ENCODE measurements at places on chromosomes 2 and 18. TPM values are rescaled to one million over a fixed set of nuclear protein-coding genes. Genes with fewer than 3 reads are reported as not detected.

GRCh38 chr2:128686881-128687555, 368.4 kb upstream of the HS6ST1 start:
- peaks cover 1% of the 10 kb centered on the region for H3K27me3 ChIP-seq
- no peak overlapping the region for H3K4me3 ChIP-seq
- H3K27ac ChIP-seq = no peak overlapping the region
- no peaks in the 10 kb centered on the region for H3K36me3 ChIP-seq

DNA sequence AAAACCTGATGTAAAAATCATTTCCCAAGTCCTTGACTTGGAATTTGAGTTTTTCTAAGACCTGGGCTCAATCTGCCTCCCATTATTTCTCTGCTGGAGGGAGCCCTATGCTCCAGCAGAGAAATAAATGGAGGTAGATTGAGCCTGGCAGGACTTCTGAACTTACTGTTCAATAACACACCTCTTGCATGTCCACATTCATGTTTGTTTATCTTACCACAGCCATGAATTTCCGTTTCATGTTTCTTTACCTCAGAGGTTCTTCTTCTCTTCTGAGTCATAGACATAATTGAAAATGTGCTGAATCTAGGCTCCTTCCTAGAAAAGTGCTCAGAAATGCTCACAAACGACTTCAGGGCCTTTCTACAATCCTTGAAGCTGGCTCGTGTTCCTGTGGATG, 170.8 kb downstream of the PMAIP1 start:
- no peak overlapping the region for H3K4me3 ChIP-seq
- no peak overlapping the region for H3K27ac ChIP-seq
- no peaks in the 10 kb centered on the region for H3K36me3 ChIP-seq
- no peak for DNase-seq
- H3K4me1 ChIP-seq = no peaks in the 10 kb centered on the region

The SLC40A1 gene
- total RNA-seq = 4.8 TPM

GRCh38 chr2:174748948-174749347, 15.3 kb downstream of the CHRNA1 start:
- no peaks in the 10 kb centered on the region for H3K36me3 ChIP-seq

DNA sequence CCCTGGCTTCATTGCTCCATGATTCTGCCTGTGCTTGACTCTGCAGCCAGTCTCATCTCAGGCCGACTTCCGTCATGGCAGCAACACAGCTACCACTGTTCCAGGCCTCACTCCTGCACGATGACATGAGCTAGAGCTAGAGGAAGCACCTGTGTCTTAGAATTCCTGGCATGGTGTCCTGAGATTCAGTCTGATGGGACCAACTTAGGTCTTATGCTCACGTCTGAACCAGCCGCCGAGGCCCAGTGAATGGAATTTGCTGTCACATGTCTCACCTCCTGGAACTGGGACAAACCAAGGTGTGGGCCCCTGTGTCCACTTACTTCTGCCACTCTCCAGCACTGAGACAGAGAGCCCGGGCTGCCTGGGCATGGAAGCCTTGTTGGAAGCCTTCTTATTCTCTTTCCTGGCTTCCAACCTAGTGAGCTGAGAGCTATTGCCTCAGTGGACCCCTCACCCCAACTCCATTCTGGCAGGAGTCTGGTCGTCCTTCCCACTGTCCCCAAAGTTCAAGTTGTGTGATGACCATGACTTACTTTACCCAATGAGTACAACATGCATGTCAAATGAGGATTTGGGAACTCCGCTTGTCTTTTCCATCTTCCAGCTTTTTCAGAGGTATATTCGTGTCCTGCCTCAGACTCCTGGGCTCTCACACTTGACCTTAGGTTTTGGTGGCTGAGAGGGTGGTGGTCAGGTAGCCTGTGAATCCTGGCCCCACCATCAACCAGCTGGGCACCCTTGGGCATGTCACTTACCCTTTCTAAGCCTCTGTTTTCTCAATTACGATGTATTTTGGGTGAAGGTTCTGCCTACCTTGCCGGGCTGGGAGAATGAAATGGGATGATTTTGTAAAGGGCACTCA, 39.1 kb upstream of the HS6ST1 start:
- H3K4me1 ChIP-seq = no peaks in the 10 kb centered on the region
- no peaks in the 10 kb centered on the region for H3K36me3 ChIP-seq
- DNase-seq = no peak
- no peak overlapping the region for H3K27ac ChIP-seq

- H3K4me3 ChIP-seq = no peak overlapping the region
- H3K27ac ChIP-seq = no peak overlapping the region
- no peaks in the 10 kb centered on the region for H3K36me3 ChIP-seq
- no peak for DNase-seq
- peaks cover 2% of the 10 kb centered on the region for H3K27me3 ChIP-seq
These were observed 67.8 kb downstream of the TDRD15 start for GRCh38 chr2:21191535-21191934.

- no peak overlapping the region for H3K4me3 ChIP-seq
- H3K27me3 ChIP-seq = peaks cover 47% of the 10 kb centered on the region
- peaks cover 4% of the 10 kb centered on the region for H3K4me1 ChIP-seq
- H3K36me3 ChIP-seq = no peaks in the 10 kb centered on the region
- H3K27ac ChIP-seq = no peak overlapping the region
- DNase-seq = no peak
These were observed 504 bp downstream of the ASAP2 start for GRCh38 chr2:9206991-9207640.

The NETO1 gene
- not detected for total RNA-seq

GRCh38 chr2:241858206-241859016, at the start of gene PDCD1:
Gene PDCD1 (minus strand): TSS chr2:241858894. CDS start chr2:241858838, 56 bp downstream.
- H3K27me3 ChIP-seq = no peaks in the 10 kb centered on the region
- peaks cover 19% of the 10 kb centered on the region for H3K36me3 ChIP-seq
- H3K27ac ChIP-seq = peak within 1 kb of the TSS; percentile 95
- peaks cover 47% of the 10 kb centered on the region for H3K4me1 ChIP-seq
- peak within 1 kb of the TSS; percentile 90 for H3K4me3 ChIP-seq

The IMPA2 gene
- 21.6 TPM for total RNA-seq

- no peak overlapping the region for H3K27ac ChIP-seq
- H3K4me3 ChIP-seq = no peak overlapping the region
- no peaks in the 10 kb centered on the region for H3K27me3 ChIP-seq
- no peaks in the 10 kb centered on the region for H3K4me1 ChIP-seq
These were observed 47.3 kb upstream of the C1D start for GRCh38 chr2:68110102-68110501.

- no peaks in the 10 kb centered on the region for H3K4me1 ChIP-seq
- no peak overlapping the region for H3K4me3 ChIP-seq
- H3K36me3 ChIP-seq = no peaks in the 10 kb centered on the region
- DNase-seq = no peak
These were observed 454.5 kb downstream of the BCL11A start for GRCh38 chr2:60098996-60099395.

The CNTNAP5 gene
- not detected for total RNA-seq

- H3K4me1 ChIP-seq = no peaks in the 10 kb centered on the region
- H3K36me3 ChIP-seq = peaks cover 25% of the 10 kb centered on the region
- H3K27ac ChIP-seq = no peak overlapping the region
These were observed 273.3 kb downstream of the HDAC4 start for GRCh38 chr2:239127513-239127912.

DNA sequence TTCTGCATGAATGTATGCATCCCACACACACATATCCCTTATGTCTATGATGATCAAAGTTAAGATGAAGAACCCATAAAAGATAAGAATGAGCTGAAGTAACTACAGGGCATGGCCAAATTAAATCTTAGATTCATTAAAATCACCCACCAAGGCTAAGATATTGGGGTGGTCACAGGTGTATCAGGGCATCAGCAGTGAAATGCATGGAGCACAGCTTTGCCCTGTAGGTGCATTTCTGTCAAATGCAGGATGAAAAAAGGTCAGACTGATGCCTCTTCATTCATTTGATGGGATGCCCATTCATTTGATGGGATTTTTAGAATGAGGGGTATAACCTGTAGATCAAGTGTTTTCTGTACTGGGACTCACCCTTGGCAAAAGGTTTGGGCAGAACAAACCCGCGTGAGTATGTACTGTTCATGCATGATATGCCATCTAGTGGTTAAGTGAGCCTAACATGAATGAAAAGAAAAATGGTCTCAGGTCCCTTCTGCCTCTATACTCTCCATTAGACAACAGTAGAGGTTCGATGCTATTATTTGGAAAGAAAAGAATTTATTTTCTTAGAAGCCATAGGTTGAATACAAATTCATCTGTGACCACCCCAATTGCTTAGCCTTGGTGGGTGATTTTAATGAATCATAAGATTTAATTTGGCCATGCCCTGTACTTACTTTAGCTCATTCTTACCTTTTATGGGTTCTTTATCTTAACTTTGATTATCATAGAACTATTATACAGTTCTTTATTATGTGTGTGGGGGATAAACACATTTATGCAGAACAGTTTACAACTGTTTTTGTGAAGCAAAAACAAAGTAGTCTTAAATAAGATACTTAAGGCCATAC, 43.2 kb upstream of the NOSTRIN start:
- peaks cover 4% of the 10 kb centered on the region for H3K36me3 ChIP-seq
- H3K27ac ChIP-seq = no peak overlapping the region
- no peaks in the 10 kb centered on the region for H3K27me3 ChIP-seq
- no peak overlapping the region for H3K4me3 ChIP-seq
- DNase-seq = peak; percentile 21

DNA sequence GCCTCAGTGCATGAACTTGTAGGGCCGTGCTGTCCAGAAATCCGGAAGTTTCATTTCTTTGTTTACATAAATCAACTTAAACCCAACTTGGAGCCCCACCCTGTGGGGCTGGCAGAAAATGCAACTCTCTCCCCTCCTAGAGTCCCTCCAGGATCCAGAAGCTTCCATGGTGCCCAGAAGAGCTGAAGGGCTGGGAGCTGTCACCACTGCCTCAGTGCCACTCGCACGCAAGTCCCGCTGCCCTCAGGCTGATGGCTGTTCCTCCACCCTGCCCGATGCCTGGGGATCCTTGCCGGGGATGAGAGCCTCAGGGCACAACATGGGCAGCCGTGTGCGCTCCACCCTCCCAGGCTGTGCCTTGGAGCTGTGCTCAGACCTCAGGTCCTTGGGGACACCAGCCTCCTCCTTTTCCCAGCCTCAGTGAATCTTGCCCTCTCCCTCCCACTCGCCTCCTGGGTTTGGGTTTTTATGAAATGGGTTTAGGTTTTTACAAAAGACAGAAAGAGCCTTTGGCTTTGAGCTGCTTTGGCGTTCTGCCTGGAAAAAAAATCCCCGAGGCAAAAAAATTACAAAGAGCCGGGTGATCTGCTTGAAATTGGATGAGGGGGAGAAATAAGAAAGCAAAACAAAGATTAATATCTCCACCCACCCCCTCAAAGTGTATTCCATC, 155.2 kb downstream of the TWIST2 start:
- DNase-seq = no peak
- H3K4me1 ChIP-seq = no peaks in the 10 kb centered on the region
- no peaks in the 10 kb centered on the region for H3K36me3 ChIP-seq
- no peak overlapping the region for H3K4me3 ChIP-seq
- peaks cover 21% of the 10 kb centered on the region for H3K27me3 ChIP-seq

The RAB27B gene
- 0.31 TPM for total RNA-seq

GRCh38 chr2:60839126-60839813, 42.1 kb upstream of the REL start:
- no peak overlapping the region for H3K4me3 ChIP-seq
- peaks cover 23% of the 10 kb centered on the region for H3K4me1 ChIP-seq
- H3K36me3 ChIP-seq = no peaks in the 10 kb centered on the region

DNA sequence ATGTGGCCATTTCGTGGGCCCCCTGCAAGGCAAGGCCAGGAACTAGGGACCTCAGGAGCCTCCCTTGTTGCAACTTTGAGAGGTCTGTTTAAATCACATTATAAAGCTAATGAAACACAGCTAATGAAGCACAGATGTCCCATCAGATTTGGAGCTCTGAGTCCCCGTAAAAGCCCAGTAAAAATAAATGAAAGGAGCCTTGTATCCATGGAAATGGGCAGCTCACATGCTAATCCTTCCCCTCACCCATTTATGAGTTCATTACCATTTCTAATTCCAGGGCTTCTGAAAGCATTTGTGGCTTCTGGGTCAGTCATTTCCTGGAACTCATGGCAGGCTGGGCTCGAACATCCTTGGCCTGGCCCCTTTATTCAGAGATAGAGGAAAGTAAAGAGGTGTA, 274.8 kb downstream of the SS18 start:
- H3K27ac ChIP-seq = no peak overlapping the region
- H3K27me3 ChIP-seq = no peaks in the 10 kb centered on the region
- peaks cover 13% of the 10 kb centered on the region for H3K4me1 ChIP-seq

The CD8B2 gene
- total RNA-seq = 0.07 TPM

The CCBE1 gene
- total RNA-seq = 0.36 TPM

DNA sequence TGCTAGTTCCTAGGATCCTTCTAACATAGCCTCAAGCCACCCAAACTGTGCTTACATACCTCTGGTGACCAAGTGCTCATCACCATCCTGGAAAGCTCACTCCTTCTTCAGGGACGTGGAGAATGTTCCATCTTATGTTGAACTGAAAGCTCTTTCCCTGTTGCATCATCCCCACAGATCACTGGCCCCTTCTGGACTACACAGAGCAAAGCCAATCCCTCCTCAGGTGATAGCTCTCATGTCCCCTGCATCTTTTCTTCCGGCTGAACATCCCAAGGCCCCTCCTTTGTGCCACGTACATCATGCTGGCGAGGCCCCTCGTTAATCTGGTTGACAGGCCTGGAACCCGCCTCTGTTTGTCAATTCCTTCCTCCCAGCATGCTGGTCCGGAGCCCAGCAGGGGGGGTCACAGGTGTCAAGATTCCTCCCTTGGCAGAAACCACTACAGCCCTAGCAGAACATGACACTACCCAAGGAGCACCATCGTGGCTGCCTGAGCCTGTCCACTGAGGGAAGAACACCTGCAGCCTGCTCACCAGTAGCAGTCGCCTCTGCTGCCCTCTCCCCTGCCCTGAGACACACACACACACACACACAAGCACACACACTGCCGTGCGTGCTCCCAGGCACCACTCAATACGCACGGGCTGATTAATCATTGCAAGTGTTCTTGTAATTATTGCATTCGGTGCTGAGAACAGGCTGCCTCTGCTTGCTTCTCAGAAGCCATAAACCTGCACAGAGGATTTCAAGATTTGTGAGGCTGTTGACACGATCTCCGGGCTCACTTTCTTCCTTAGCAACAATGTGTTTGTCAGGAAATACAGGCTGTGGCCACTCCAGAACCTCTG, 6.3 kb upstream of the KCNK3 start:
- H3K4me1 ChIP-seq = no peaks in the 10 kb centered on the region
- peaks cover 34% of the 10 kb centered on the region for H3K27me3 ChIP-seq
- no peak overlapping the region for H3K4me3 ChIP-seq
- no peaks in the 10 kb centered on the region for H3K36me3 ChIP-seq

- DNase-seq = no peak
- H3K4me3 ChIP-seq = no peak overlapping the region
- H3K4me1 ChIP-seq = no peaks in the 10 kb centered on the region
- H3K27ac ChIP-seq = no peak overlapping the region
- peaks cover 9% of the 10 kb centered on the region for H3K27me3 ChIP-seq
These were observed 107.4 kb downstream of the OSBPL6 start for GRCh38 chr2:178301649-178302238.

GRCh38 chr2:23454501-23455120, 69.6 kb downstream of the KLHL29 start:
- H3K27ac ChIP-seq = no peak overlapping the region
- H3K4me1 ChIP-seq = peaks cover 15% of the 10 kb centered on the region
- H3K36me3 ChIP-seq = no peaks in the 10 kb centered on the region
- no peaks in the 10 kb centered on the region for H3K27me3 ChIP-seq

The FMNL2 gene
- total RNA-seq = 2.2 TPM

DNA sequence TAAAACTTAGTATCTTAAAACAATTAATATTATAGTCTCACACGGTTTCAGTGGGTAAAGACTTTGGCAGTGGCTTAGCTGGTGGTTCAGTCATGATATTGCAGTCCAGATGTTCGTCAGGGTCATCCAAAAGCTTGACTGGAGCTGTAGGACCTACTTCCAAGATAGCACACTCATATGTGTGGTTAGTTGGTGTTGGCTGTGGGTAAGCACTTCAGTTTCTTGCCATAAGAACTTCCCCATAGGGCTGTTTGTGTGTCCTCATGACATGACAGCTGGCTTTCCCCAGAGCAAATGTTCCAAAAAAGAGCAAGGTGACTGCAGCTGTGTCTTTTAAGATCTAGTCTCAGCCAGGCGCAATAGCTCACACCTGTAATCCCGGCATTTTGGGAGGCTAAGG, 48.5 kb upstream of the EPC2 start:
- no peaks in the 10 kb centered on the region for H3K4me1 ChIP-seq
- no peak overlapping the region for H3K27ac ChIP-seq
- DNase-seq = no peak
- H3K4me3 ChIP-seq = no peak overlapping the region
